ENCODE measurements at places on chromosomes 7 and 10. TPM values are rescaled to one million over a fixed set of nuclear protein-coding genes. Genes with fewer than 3 reads are reported as not detected.

DNA sequence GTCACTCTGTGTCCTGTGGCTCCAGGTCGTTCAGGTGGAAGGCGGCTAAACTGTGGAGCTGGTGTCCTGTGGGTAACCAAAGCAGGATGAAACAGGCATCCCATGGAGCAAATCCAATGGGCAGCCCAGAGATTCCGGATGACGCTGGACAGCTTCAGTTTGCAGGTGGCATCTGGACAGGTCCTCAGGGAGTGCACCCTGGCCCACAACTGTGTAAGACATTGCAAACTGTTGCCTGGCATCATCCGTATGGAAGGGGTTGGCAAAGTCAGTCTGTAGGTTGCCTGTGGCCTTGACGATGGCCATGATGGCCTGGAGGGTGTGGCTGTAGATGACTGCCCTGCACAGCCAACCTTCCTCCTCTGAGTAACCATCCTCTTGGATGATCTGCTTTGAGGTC, 35.5 kb downstream of the RPS24 start:
- DNase-seq = no peak

GRCh38 chr7:153682628-153683027, 369.6 kb upstream of the DPP6 start:
- no peak for DNase-seq

GRCh38 chr7:103637094-103637493, 191.1 kb upstream of the SLC26A5 start:
- DNase-seq = no peak

- no peak for DNase-seq
Measured at GRCh38 chr10:4522296-4523000, 303.6 kb upstream of the AKR1E2 start.

NME8 gene
- 0.22 TPM for total RNA-seq

GRCh38 chr10:95567903-95568630, 6.9 kb upstream of the SORBS1 start:
- no peak for DNase-seq

GRCh38 chr7:286266-286665, 3.7 kb upstream of the FOXL3 start:
- no peak for DNase-seq

- DNase-seq = no peak
Measured at GRCh38 chr10:72173619-72174296, 42.1 kb upstream of the ANAPC16 start.

DNA sequence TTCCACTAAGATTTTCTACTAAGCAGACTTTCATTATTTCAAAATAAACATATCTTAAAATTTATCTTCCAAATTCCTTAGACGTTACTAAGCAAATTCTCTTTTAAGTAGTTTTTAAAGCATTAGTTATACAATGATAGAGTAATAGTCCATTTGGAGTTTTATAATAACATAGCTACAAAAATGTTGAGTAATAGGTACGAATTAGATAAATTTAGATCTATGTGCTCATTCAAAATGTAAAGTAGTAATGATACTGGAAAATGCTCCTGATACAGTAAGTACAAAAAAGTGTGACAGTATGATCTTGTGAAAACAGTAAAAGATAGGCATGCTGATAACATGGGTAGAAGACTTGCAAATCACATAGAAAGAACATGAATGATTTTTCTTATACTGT, 4.5 kb downstream of the DMTF1 start:
- DNase-seq = no peak

GRCh38 chr10:60767424-60767823, 10.9 kb upstream of the CDK1 start:
- DNase-seq = no peak

FOXP2 gene
- 0.43 TPM for total RNA-seq

DNA sequence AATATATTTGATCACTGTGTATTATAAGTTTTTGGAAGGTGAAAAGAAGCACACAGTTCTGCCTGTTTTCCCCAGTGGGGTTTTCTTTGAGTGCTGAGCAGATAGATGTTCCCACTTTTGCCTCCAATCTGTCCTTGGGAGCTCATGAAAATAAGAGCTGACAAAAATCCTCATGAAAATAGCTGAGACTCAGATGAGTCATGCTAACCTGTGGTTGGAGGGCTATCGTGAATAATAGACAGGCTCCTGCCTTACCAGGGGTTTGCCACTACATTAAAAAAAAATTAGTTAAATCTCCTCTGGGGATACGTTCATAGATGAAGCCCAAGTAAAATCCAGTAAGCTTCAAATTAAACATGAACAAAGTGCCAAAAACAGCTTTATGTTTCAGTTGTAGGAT, 10.9 kb upstream of the AOAH start:
- no peak for DNase-seq

- no peak for DNase-seq
Measured at GRCh38 chr7:141461924-141462323, 89.3 kb upstream of the AGK start.

DNA sequence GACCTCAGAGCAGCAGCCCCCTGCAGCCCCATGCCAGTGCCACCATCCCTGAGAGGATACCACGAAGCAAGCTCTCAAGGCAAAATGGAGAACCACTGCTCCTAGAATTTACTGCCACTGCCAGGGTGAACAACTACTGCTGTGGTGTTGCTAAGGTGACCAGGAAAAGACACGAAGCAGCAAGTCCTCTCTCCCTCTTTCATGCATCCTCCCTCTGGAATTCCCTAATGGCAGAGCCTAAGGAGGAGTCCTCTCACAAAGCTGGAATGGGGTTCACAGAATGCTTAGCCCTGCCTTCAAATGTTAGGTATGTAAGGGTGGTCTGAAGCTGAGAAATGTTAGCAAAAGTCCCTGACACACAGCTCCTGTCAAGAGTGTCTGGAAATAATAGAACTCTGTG, 35.8 kb upstream of the NPSR1 start:
- no peak for DNase-seq

GRCh38 chr7:7992506-7992905, 23.9 kb downstream of the GLCCI1 start:
- DNase-seq = no peak

GRCh38 chr10:128322950-128323349, 196.7 kb upstream of the MKI67 start:
- no peak for DNase-seq

PCLO gene
- total RNA-seq = 3.2 TPM

DNA sequence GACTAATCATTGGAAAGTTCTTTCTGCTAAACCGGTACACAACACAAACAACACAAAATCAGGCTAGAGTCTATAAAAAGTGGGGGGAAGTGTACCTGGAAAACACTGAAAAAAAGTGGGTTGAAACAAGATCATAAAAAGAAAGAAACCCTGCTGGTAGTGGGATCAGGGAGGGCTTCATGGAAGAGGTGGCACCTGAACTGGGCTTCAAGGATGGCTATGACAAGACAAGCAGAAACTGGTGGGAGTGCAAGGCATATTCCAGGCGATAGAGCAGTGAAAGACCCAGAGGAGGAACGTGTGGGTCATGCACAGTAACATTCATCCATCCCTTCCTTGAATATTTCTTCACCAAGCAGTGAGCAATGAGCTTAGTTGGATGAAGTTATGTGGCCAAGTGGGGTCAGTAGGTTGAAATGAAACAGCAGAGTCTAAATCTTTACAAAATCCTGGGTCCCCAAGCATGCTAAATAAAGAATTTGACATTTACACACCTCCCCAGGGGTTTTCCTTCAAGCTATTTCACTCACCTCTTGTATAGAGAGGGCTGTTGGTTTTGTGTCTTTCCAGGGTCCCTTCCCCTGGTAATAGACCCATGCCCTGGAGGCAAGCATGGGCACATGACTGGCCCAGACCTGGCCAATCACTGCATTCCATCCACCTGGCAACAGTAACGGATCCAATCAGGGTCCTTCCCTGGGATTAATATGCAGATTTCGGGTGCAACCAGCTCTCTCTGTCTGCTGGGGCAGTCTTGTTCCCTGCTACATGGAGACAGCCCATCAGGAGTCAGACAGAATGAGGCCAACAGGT, 38.2 kb downstream of the SPOCK2 start:
- DNase-seq = no peak

DNAJB6 gene
- 295 TPM for total RNA-seq

DNA sequence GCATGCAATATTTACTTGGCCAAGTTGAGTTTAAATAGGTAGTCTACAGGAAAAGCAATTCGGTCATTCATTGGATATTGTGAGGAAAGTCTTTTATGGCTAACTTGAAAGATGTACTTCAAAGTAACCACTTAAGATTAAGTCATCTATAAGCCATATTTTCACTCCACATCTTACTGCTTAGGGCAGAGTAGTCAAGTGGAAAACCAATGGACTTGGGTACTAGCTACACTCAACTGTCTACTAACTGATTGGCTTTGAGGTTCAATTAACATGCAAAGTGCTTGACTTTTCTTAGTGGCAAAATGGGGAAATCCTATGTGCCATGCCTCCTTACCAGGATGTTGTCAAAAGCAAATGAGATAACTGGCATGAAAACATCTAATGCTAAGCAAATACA, 51.0 kb downstream of the CAV1 start:
- no peak for DNase-seq

- DNase-seq = no peak
Measured at GRCh38 chr10:32981760-32982159, 23.7 kb upstream of the ITGB1 start.

GRCh38 chr7:127652333-127653248, 597 bp downstream of the SND1 start:
- no peak for DNase-seq

GRCh38 chr7:29548823-29549222, 14.8 kb upstream of the PRR15 start:
- DNase-seq = no peak

- DNase-seq = no peak
Measured at GRCh38 chr7:12646139-12646538, 41.3 kb upstream of the ARL4A start.

PCDH15 gene
- 0.15 TPM for total RNA-seq

GRCh38 chr7:38886265-38886664, 22.7 kb downstream of the VPS41 start:
- DNase-seq = no peak

- no peak for DNase-seq
Measured at GRCh38 chr7:155355176-155355575, 57.5 kb downstream of the INSIG1 start.

GRCh38 chr7:67371429-67372305, 375.0 kb downstream of the TYW1 start:
- DNase-seq = peak; percentile 61

DNA sequence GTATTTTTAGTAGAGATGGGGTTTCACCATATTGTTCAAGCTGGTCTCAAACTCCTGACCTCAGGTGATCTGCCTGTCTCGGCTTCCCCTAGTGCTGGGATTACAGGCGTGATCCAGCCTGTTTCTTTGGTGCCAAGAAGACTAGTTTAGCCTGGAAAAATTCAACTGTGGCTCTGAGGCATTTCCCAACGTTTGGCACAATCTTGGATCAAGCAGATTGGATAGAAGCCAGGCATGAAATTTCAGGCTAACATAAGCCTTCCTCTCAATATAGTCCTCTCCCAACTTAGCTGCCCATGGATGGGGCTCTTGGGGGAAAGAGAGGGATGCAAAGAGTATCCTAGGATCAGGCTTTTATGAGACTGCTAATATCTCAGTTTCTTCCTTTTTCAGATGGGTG, 53.8 kb downstream of the APBB1IP start:
- no peak for DNase-seq

- no peak for DNase-seq
Measured at GRCh38 chr7:89223900-89224395, 428.4 kb upstream of the TEX47 start.

MYOZ1 gene
- total RNA-seq = 2.7 TPM

ADAM22 gene
- total RNA-seq = 17.9 TPM

DNA sequence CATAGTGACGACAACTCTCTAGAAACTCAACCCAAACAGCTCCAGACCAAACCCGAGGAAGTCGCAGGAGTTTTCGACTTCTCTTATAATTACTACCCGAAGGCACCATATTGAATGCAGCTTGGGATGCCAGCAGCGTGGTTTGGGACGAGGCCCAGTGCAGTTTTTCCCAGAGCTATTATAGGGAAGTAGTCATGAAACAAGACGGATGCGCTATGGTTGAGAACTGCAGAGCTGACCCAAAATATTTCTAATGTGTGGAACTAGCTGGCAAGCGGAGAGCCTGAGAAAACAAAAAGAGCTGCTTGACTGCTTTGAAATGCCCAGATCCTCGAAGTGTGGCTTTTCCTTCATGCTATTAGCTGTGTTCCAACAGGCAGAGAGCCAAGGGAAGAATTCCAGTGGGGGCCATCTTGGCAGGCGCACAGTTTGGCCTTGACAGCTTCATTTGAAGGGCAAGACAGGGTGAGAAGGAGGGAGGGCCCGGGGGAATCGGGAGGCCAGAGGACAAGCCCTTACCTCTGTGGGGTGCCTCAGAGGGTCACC, 122.7 kb downstream of the CUL2 start:
- DNase-seq = no peak

FEZF1 gene
- 12.9 TPM for total RNA-seq

UPP1 gene
- total RNA-seq = 37.5 TPM

SRRM3 gene
- 17.4 TPM for total RNA-seq

OPALIN gene
- total RNA-seq = not detected

DNA sequence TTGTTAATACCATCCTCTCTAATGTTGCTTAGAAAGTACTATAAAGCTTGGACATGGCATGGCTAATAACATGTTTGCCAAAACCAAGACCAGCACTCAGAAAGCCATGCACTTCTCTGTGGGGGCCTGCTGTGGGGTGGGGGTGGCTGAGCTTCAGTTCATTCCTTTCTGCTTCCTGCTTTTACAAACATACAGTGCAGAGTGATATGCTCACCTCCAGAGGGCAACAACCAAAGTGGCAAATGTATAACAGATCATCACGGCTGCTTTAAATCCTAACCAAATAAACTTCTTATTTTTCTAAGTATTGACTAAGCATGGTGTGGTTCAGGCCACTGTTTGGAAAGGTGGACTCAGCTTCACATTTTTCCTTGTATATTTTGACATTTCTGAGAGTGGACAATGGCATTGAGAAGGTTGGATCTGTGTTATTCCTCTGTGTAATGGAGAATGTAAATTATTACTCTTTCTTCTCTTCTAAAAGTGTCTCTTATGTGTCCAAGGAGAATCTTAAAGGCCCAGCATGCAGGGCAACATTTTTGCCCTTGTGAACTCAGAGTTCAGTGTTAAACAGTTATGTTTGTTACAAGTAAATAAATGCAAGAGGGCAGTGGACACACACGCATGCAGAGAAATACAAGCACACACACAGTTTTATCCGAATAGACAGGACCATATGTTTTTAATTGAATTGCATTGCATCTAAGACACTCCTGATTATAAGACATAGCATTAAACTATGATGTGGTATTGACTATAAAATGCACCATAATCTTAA, 186.1 kb downstream of the HERPUD2 start:
- no peak for DNase-seq

GRCh38 chr7:96778263-96778662, 68.6 kb upstream of the SEM1 start:
- DNase-seq = no peak

DNA sequence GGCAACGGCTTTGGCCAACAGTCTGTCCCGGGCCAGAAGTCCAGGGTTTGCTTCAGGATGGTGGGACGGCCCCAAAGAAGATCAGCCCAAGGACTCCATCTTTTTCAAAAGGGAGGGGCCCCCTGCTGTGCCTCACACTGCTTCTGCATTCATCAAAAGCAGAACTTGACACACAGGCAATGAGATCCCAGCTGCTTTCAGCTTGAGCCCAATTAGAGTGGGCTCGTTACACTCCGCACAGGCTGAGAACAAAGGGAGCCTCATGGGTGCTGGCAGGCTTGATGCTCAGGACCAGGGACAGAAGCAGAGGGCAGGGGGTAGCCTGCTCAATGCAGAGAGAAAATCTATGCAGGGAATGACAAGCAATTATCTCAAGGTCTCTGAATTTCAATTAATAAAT, 45.5 kb downstream of the VOPP1 start:
- DNase-seq = no peak
